ENCODE measurements at places on chromosomes 3 and 15.

- no peak for DNase-seq
Observed at GRCh38 chr15:81915990-81916389, 129.8 kb downstream of the MEX3B start.

- no peak for DNase-seq
Observed at GRCh38 chr3:141797819-141798447, 34.7 kb downstream of the GRK7 start.

- peak; percentile 69 for DNase-seq
Observed at GRCh38 chr15:89383365-89384175, 48.9 kb upstream of the POLG start.

DNA sequence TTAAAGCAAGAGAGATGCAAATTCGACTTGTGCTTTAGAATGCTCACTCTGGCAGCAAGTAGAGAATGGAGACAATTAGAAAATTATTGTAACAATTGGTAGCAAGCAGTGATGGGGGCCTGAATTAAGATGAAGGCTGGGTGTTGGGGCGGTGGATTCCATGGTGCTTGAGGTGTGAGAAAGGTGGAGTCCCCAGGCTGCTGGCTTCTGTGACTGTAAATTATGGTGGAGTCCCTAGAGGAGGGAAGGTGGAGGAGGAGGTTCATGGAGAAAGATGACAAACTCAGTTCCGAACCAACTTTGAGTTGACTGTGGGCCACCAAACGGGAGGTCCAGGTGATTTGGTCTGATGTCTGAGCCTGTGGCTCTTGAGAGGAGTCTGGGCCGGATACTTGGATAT is 10.7 kb upstream of the SMAD3 start:
- DNase-seq, result no peak

DNA sequence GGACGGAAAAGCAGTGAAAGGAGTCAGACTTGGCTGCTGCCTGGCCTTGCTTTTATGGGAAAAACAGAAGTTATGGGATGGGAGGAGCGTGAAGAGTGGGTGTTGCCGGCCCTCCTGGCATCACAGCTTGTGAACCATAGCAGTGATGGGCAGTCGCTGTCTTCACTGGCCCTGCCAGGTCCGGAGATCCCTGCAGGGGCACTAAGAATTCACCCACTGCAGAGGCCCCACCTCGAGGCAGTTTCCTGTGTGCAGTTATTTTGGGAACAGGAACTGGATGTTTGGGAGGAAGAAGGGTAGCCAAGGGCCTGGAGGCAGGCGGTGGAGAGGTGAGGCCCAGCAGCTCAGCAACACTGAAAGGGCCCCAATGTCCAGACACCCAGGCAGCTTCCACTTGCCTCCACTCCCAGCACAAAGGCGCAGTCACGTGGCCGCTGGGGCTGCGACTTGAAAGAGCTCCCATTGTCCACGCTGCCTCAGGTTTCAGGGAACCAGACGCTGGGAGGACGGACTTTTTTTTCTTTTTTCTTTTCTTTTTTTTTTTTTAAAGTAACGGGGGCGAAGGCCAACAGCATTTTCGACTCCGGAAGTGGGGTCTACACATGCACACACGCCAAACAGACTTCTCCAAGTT is 255.6 kb downstream of the ZNF621 start:
- DNase-seq, result peak; percentile 67

DNA sequence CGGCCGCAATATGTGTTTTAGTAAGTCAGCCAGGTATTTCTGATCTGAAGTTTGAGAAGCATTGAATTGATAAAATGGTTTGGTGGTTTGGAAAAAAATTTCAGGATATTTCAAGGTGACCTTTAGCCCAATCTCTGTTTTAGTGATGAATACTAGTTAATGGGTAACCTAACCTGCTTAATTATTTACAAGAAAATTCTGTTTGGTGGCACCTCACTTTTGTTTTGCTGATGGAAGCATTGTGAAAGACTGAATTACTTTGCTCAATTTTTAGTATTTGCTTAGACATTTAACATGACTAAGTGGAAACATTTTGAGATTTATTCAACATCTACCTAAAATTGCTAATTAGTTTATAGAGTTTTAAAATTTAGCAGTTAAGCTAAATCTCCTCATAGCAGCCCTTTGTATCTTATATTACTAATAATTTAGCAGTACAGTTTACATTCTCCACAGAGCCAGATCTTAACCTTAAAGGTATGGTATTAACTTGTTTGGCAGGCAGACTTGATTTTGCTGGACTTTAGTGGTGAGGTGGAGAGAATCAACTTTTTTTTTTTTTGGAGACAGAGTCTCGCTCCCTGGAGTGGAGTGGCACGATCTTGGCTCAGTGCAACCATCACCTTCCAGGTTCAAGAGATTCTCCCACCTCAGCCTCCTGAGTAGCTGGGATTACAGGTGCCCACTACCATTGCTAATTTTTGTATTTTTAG is 35.4 kb downstream of the GRAMD1C start:
- DNase-seq, result no peak

- no peak for DNase-seq
Observed at GRCh38 chr15:78449220-78449999, 11.4 kb downstream of the IREB2 start.

GRCh38 chr3:32961189-32961715 is 9.8 kb downstream of the CCR4 start:
- DNase-seq, result no peak

- DNase-seq, result no peak
Observed at GRCh38 chr15:70132139-70132538, 34.4 kb upstream of the TLE3 start.

DNA sequence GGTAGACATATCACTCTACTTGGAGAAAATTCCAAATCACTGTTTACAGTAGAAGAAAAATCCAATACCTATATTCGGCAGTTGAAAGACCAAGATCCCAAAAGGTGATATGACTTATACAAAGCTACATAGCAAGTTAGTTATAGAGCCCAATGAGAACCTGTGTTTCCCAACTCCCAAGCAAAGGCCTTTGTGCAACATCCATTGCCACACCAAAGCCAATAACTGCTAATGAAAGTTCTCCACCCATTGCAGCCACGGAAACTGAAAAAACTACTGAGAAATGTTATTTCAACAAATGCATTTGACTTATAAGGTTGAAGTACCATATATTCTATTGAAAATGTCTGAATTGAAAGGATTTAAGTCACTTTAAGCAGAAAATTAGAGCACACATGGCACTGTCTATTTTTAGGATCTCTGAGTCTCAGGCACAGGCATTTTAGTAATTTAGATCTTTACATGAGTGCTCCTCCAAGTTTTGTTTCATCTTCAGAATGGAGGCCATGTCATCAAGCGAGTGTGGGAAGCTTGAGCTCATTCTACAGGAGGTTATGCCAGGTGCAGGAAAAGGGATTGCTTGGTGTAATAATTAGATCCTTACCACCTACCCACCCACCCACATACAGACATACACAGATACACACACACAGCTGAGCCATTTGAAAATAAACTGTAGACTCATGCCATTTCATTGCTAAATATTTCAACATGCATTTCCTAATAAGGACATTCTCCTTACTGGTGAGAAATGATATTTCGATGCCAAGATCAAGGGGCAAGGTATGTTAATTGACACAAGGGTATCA is 19.7 kb upstream of the ANO10 start:
- no peak for DNase-seq

DNA sequence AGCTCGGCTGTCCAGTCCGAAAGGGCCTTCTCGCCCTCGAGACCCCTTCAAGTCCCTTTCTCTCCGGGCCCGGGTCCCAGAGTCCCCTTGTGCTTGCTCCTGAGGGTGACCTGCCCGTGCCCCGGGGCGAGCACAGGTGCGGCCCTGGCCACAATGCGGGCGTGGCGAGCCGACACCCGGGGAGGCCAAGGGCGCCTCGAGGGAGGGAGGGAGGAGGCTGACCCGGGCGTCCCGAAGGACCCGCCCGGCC is 810 bp upstream of the MEF2A start:
- DNase-seq, result peak; percentile 76

- no peak for DNase-seq
Observed at GRCh38 chr3:28924744-28925360, 356.0 kb upstream of the RBMS3 start.

All from right kidney (tissue), 9 donors.